Left kidney (tissue), 8 donors: ENCODE measurements at places on chromosomes 3 and 15. TPM values are rescaled to one million over a fixed set of nuclear protein-coding genes. Genes with fewer than 3 reads are reported as not detected.

EXOSC7 gene
- polyA plus RNA-seq, result 54.4 TPM

GABRA5 gene
- 0.38 TPM for polyA plus RNA-seq

ESYT3 gene
- 3.1 TPM for polyA plus RNA-seq

TRIM59 gene
- polyA plus RNA-seq, result 25.9 TPM

CSPG5 gene
- 1.2 TPM for polyA plus RNA-seq

KLHL24 gene
- 56.6 TPM for polyA plus RNA-seq

CHRFAM7A gene
- polyA plus RNA-seq, result 6.9 TPM

CATSPER2 gene
- 11.9 TPM for polyA plus RNA-seq

SAXO2 gene
- 8.0 TPM for polyA plus RNA-seq

FYCO1 gene
- 17.5 TPM for polyA plus RNA-seq

ALDH1A3 gene
- polyA plus RNA-seq, result 5.7 TPM

CASR gene
- 24.9 TPM for polyA plus RNA-seq

GOLGA8T gene
- polyA plus RNA-seq, result 0.35 TPM

MUC20 gene
- polyA plus RNA-seq, result 32.5 TPM

ASB14 gene
- polyA plus RNA-seq, result 1.4 TPM

NDN gene
- 70.3 TPM for polyA plus RNA-seq

- DNase-seq, result no peak
Observed at GRCh38 chr3:102112704-102113230, 263.5 kb downstream of the NFKBIZ start.

DNA sequence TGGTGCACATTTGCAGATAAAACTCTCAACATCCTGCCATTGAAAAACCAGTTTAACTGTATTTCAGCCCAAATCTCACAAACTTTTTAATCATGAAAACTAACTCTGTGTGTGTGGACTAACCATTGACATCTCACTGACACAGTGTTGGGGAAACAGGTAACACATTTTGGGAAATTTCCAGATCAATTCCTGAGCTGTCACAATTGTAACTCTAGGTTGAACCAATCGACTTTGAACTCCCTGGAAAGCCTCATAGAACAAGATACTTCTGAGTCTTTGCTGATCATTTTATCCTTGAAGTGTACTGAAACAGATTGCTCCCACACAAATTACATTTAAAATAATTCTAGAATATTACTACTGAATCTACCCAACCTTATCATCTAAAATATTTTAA lies 667.9 kb upstream of the NR2F2 start:
- DNase-seq, result no peak

- no peak for DNase-seq
Observed at GRCh38 chr3:108085810-108086350, 5.0 kb downstream of the CD47 start.

DNA sequence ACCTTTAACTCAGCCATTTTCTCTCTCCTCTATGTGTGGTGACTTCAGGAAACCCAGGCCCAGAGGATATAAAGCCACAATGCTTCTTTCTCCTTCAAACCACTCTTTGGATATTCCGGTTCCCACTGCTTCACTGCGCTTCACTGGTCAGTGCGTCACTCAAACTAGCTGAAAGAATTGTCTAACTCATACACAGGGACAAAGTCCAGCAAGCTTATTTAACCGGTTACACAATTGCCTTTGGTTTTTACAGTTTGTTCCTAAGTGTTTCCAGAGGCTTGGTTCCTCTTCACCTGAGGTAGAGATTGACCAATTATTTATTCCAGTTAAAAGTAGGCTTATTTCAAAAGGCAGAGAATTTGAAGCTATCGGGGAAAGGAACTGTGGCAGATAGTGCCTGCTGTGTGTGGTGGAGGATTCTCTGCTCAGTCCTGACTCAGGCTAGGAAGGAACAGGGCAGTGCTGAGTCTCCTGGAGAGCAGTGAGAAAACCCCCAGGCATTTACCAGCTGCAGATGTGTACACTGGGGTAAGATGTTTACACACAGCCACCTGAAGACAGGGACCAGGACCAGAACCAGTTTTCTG lies at the start of gene HGD:
HGD (minus strand) TSS at position 145 of the 587 bp plus-strand sequence; CDS start at position 17, 128 bp downstream.
- DNase-seq, result peak; percentile 49

DNA sequence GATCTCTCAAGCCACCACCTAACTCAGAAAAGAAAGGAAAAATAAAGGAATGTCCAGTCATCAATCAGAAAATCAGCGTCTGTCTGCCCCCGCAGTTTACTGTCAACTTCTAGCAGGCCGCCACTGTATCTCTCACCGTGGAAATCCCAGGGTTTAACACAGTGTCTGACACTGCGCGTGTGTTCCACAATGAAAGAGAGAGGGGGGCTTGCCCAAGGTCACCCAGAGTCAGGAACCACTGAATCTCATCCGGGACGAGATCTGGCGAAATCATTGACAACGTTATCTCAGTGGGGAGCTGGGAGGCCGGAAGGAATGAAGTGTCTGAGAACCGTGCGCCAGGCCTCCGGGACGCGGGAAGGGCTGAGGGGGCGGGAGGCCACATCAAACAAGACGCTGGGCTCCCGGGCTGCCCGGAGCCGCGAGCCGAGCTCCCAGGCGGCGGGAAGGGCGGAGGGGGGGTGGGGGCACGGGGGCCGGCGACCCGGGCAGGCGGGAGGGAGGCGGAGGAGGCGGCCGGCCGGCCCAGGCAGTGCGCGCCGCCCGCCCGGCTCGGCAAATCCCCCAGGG lies 2.2 kb upstream of the HES1 start:
- DNase-seq, result no peak

DNA sequence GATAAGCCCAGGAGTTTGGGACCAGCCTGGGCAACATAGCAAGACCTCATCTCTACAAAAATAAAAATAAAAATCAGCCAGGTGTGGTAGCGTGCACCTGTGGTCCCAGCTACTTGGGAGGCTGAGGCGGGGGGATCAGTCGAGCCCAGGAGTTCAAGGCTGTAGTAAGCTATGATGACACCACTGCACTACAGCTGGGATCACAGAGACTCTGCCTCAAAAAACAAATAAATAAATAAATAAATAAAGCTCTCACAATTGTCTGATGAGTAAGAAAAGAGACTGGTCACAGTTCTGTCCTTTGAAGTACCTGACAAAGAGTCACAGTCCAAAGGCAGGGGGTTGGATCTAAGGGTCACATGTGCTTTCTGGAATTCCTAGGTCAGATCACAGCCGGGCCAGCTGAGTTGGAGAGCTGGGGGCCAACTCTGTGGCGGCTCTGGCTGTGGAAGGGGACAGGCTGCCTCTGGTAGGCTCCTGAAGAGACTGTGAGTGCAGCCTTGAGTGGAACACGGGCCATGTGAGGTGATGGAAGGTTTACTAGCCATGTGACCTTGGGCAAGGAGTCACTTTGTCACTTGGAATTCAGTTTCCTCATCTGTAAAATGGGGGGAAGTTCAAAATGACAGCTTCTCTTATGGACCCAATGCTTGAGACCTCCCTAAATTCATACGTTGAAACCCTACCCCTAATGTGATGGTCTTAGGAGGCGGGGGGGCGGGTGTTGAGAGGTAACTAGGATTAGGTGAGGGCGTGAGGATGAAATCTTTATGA lies 47.2 kb downstream of the WHAMM start:
- no peak for DNase-seq

GRCh38 chr15:74763416-74763815 lies 14.8 kb downstream of the CYP1A2 start:
- no peak for DNase-seq

GRCh38 chr3:41092844-41093243 lies 106.5 kb upstream of the CTNNB1 start:
- DNase-seq, result no peak

GRCh38 chr3:157810924-157811718 lies 295.1 kb downstream of the SHOX2 start:
- DNase-seq, result no peak

GRCh38 chr3:112973325-112974177 lies 1.4 kb downstream of the CD200R1 start:
- DNase-seq, result no peak

DNA sequence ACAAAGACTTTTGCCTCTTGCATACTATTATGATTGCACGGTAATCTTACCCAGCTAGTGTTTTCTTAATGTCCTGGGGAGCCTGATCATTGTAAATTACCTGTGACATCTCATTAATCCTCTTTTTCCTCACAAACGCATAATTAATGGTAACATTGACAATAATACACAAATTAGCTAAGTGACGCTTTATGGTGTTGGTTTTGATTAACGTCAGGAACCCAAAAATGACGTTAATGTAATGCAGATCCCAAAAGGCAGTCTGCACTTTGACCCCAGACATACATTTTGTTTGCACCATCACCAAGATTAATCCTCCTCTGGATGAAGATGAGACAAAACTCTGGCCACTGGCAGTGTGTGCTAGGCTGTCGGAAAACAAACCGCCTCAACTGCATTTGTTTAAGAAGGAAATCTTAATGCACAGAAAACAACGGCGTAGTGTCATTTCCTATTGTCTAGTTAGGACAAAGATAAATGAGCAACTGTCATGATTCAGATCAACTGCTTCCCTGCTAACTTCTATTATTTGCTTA lies 83.9 kb upstream of the CDIN1 start:
- DNase-seq, result peak; percentile 55

DNA sequence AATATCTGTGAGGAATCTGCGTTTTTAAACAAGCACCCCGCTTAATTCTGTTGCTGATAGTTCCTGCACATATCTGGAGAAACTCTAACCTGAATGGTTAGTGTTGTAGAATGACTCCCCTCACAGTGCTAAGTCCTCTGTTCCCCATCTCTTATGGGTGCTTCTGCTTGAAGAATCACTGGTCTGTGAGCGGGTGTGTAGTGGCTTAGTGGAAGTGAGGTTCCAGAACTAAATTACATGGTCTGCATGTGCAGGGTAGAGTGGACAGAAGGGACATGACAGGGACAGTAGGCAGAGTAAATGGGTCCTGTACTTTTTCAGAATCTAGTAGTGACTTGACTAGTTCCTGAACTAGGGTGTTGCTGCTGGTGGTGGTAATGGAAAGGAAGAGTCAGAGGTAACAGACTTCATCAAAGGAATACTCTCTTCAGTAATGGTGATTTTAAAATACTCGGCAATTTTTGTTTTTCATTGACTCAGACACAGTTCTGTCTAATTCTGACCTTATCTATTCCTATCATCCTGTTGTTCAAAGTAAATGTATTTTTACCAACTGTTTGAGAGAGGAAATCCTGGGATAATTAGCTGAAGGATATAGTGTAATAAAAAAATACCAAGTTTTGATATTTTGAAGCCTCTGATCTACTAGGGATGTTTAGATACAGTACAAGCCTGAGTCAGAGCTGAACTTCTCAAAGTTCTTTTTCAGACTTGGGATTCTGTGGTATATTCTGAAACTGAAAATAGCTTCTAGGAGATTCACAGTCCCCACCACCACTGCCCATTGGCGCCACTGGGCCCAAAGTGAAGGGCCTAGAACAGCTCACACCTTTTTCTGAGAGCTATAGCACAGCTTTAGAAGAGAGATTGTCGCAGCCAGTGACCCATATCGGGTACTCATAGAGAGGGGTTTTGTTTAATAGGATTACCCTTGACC lies 55.5 kb downstream of the FNDC3B start:
- no peak for DNase-seq

DNA sequence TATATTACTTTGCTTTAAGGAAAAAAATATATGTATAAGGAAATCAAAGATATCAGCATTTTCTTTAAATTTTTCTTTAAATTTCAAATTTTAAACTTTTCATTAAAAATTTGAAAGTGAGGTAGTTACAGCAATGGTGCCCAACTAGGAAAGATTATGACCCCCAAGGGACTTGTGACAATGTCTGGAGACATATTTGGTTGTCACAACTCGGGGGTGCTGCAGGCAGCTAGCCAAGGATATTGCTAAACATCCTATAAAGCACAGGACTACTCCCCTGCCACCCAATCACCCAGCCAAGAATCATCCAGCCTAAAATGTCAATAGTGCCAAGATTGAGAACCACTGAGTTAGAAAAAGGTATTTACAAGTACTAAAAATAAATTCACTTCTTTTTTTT lies 57.3 kb downstream of the SLC4A7 start:
- DNase-seq, result no peak

DNA sequence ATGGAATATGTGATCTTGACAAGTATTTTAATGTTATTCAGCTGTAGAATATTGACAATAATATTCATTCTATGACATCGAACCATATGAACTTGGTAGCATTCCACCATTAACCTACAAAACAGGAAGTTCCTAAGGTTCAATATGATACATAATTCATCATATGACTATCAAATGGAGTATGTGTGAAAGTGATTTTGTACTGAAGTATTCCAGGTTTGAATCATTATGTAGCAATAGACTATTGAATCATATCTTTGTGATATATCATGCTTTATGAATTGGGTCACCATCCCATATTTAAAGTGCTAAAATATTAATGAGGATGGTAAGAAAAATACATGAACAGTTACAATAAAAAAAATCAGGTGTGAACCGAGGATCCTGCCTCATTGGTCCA lies 95.1 kb downstream of the TP63 start:
- DNase-seq, result no peak

DNA sequence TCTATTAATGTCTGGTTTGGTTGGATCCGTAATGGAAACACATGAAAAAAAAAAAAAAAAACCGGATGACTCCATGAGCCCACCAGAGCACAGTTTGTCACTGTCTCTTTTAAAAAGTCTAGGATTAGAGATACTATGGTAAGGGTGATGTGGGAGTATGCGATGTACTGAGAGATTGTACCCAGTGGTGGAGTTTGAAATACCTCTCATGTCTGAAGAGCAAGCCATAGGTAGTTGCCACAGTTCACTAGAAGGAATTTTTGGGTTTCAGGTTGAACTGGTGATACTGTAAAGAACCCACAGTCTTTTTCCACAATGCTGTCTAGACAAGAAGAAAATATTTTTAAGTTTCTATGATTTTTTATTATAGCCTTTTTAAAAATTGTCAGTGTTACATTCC lies 132.9 kb downstream of the KLHL25 start:
- DNase-seq, result no peak

GRCh38 chr3:141388823-141389621 lies 20.7 kb downstream of the ZBTB38 start:
- no peak for DNase-seq

- DNase-seq, result no peak
Observed at GRCh38 chr3:134615743-134616142, 35.1 kb downstream of the KY start.

DNA sequence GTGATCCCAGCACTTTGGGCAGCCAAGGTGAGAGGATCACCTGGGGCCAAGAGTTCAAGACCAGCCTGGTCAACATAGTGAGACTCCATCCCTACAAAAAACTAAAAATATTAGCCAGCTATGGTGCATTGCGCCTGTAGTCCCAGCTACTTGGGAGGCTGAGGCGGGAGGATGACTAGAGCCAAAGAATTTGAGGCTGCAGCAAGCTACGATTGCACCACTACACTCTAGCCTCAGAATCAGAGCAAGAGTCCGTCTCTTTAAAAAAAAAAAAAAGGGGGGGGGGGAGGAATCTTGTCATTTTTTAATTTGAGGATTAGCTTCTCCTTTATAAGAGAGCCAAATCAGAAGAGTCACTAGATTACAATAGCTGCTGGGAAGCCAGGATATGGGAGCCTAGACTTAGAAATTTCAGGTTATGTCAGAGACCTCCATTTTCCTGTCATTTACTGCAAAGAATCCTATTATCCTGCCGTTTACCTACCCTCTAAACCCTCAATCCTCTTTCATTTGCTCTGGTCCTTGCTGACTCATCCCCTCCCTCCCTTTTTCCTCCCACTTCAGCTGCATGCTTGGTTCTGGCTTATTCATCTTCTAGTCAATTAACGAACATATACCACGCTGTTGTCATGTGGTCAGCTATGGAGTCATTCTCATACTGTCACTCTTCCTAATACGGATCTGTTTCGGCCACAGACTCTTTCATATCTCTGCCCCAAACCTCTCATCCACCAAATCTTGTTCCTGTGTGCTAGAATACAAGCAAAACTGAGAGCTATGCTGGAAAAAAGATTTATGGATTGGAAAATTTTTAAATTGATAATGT lies 83.8 kb upstream of the PPIB start:
- DNase-seq, result no peak

- DNase-seq, result no peak
Observed at GRCh38 chr3:112671930-112672715, 31.2 kb upstream of the CCDC80 start.
